ENCODE measurements at places on chromosomes 5 and 9.

GRCh38 chr9:26973989-26974388 is 17.8 kb downstream of the IFT74 start:
- DNase-seq, result no peak

GRCh38 chr5:175823731-175824525 is 47.5 kb upstream of the CPLX2 start:
- no peak for DNase-seq

DNA sequence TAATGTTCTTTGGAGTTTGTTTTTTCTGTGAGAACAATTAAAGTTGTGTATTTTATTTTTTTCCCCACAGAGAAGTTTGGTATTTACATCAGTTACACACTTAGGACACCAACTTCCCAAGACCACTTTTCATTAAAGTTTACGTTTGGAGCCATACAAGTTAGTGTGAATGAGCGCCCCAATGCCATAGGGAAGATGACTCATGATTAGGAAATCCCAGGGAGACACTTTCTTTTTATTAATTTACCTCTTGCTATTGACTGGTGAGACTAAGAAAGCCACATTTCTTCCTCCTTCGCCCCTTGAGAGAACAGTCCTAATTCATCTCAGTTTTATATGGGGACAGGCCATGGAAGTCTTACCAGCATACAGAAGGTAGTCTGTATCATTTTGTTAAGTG is 57.1 kb downstream of the EDIL3 start:
- DNase-seq, result peak; percentile 6

DNA sequence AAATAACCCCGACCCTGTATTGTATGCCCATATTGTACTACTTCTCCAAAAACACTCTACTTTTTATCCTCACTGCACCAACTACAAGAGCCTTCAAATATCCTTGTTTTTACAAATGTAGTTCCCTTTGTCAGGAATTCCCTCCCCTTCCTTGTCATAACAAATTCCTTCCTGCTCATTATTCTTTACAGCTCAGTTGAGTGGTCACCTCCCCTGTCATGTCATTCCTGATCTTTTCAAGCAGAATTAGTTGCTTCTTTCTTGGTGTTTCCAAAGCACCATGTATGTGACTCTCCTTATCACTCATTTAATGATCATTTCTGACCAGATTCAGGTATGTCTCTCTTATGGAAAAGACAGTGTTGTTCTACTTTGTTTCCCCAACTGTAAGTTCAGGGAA is 194.2 kb upstream of the SMC2 start:
- DNase-seq, result no peak

GRCh38 chr9:115369322-115369957 is 251.5 kb upstream of the TNC start:
- no peak for DNase-seq

DNA sequence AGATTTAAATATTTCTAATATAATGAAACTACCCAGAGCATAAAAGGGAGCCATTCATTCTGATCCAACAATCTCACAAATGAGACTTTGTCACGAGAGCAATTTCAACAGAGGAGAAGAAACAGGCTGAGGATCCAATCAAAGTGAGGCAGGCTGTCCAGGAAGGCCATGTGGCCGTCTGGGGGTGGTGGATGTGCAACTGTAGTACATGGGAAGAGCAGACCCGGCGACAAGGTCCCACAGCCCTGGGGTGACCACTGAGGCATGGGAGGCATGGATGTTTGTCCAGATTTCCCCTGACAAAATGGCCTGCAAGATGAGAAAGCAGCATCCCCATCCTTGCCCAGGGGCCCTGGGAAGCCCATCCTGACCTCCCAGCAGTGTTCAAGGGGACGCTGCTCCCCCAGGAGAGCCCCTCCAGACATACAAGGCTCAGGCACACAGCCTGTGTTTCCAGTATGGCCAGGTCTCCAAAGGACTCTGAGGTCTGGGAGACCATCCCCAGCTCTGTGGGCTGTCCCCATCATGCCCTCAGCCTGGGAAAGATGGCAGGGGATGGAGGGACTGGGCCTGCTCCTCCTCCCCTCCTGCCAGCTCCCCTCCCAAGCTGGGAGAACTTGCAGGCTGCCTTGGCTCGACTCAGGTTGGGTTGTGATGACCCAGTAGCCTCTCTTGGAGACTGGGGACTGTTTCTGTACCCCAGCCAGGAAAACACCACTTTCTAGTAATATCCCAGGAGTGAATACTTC is 27.5 kb upstream of the FCN2 start:
- DNase-seq, result no peak

DNA sequence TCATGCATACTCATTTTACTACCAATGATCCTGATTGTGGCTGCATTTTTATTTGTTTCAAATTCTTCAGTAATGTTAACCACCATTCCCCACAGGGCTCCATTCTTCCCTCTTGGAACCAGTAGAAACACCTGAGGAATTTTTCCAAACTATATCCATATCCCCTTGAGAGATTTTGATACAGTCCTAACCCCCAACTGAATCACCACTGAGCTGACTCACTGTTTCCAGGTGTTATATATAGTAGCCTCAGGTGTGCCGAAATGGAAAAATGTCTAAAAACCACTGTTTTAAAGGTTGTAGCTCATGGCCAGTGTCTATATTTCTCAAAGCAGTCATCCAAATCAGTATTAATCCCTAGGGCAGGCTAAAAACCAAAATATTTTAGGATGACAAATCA is 85.2 kb downstream of the MRPS27 start:
- DNase-seq, result no peak

- no peak for DNase-seq
Measured at GRCh38 chr5:105581988-105582690, 2019.5 kb upstream of the NUDT12 start.

GRCh38 chr5:113378081-113378480 is 56.7 kb downstream of the TSSK1B start:
- DNase-seq, result peak; percentile 49

- no peak for DNase-seq
Measured at GRCh38 chr5:99191206-99191745, 262.5 kb upstream of the CHD1 start.

- no peak for DNase-seq
Measured at GRCh38 chr5:163260961-163261360, 176.4 kb upstream of the CCNG1 start.

GRCh38 chr5:74850789-74851425 is 15.3 kb downstream of the FAM169A start:
- no peak for DNase-seq

- DNase-seq, result peak; percentile 21
Measured at GRCh38 chr5:146516151-146516475, at the start of gene GPR151. Gene GPR151, minus strand, starts transcription at chr5:146516190. Its CDS starts 77 bp downstream, at chr5:146516113.

GRCh38 chr5:148385094-148385493 is 1.3 kb downstream of the FBXO38 start:
- DNase-seq, result no peak

Measured in NB4 (cell line).